ENCODE measurements at places on chromosomes 1 and 21.

- no peak for DNase-seq
Measured at GRCh38 chr1:97451944-97452343, 468.9 kb downstream of the DPYD start.

- DNase-seq, result no peak
Measured at GRCh38 chr1:182193908-182194550, 132.5 kb upstream of the ZNF648 start.

- DNase-seq, result peak; percentile 37
Measured at GRCh38 chr1:17274186-17275170, 25.6 kb downstream of the PADI3 start.

DNA sequence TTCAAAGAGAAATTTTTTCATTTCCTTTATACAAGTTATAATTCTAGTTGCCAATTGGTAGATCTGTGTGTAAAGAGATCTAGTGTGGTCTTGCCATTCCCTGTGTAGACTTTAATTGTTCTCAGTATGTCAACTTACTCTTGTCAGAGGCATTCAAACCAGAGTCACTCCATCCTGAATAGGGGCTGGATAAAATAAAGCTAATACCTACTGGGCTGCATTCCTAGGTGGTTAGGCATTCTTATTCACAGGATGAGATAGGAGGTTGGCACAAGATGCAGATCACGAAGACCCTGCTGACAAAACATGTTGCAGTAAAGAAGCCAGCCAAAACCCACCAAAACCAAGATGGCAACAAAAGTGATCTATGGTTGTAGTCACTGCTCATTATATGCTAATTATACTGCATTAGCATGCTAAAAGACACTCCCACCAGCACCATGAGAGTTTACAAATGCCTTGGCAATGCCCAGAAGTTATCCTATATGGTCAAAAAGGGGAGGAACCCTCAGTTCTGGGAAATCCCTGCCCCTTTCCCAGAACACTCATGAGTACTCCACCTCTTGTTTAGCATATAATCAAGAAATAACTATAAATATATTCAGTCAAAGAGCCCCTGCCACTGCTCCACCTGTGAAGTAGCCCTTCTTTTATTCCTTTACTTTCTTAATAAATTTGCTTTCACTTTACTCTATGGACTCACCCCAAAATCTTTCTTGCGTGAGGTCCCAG lies 74.0 kb upstream of the ADAMTS5 start:
- DNase-seq, result no peak

DNA sequence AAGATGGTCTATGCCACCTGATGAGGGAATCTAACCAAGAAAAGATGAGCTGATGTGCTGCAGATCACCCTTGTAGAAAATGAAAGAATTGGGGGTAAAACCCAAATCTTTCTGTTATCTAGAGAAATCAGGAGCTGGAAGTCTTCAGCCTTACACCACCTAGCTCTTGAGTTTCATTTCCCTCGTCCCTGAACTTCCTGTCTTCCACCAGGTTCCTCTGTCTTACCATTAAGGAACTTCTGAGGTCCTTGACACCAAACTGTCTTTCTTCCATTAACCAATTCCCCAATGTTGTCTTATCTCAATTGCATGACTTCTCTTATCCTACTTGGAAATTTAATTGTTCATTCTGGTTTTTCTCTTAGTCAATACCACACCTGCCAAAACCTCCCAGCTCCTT lies 31.5 kb downstream of the LPAR3 start:
- no peak for DNase-seq

GRCh38 chr1:109892561-109893368 lies 17.9 kb upstream of the CSF1 start:
- peak; percentile 49 for DNase-seq

- no peak for DNase-seq
Measured at GRCh38 chr1:198637157-198637556, 1.7 kb upstream of the PTPRC start.

DNA sequence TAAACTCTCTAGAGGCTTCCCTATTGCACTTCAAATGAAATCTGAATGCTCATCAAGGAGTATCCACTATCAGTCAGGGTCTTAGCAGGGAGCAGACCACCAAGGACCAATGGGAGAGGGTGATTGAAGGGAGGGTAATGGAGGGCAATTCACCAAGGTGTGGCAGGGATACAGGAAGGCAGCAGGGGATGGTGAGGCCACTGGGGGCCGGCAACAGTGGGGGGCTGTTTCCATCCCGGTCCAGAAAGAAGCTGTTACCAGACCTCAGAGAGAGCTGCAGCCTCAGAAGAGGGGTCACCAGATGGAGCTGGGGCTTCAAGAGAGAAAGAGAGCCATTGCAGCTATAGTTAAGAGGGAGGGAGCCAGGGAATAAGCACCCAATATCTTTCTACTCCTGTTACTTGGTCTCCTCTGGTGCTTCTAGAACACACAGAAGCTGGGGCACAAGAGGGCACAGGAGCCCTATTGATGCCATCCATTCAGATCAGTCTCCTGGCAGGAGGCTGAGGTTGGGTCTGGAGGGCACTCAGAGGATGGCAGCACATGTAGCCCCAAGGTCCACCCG lies 417.6 kb downstream of the PTPRU start:
- no peak for DNase-seq

GRCh38 chr1:13808729-13809131 lies 108.7 kb downstream of the PRDM2 start:
- DNase-seq, result no peak

All from A172 (cell line).